ENCODE measurements at places on chromosomes 5 and 9. TPM values are rescaled to one million over a fixed set of nuclear protein-coding genes. Genes with fewer than 3 reads are reported as not detected.

GRCh38 chr5:16926417-16926816 lies 9.7 kb downstream of the MYO10 start:
- no peaks in the 10 kb centered on the region for H3K4me1 ChIP-seq
- DNase-seq: no peak
- H3K27ac ChIP-seq: no peak overlapping the region
- no peak overlapping the region for H3K4me3 ChIP-seq
- no peaks in the 10 kb centered on the region for H3K36me3 ChIP-seq

The ANXA2R gene
- 68.0 TPM for polyA plus RNA-seq

GRCh38 chr9:94853887-94854286 lies 127.4 kb downstream of the AOPEP start:
- DNase-seq: no peak
- no peaks in the 10 kb centered on the region for H3K27me3 ChIP-seq
- no peaks in the 10 kb centered on the region for H3K4me1 ChIP-seq
- H3K36me3 ChIP-seq: no peaks in the 10 kb centered on the region
- no peak overlapping the region for H3K4me3 ChIP-seq

DNA sequence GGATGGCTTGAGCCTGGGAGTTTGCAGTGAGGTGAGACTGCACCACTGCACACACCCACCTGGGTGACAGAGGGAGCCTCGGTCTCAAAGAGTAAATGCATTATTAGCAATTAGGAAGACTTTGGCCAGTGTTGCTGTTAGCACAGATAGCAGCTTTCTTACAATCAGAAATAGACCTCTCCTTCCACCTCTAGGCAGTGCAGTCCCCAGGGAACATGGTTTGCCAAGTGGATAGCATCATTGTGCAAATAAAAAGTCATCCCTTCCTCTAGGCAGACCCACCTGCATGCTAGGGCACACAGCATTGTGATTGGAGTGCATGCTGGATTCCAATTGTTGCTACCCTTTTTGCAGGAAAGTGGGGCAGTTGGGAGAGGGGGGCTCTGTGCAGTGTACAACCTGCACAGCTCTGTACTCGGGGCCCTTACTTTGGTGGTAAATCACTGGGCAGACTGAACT lies 77.9 kb upstream of the KLF9 start:
- no peaks in the 10 kb centered on the region for H3K36me3 ChIP-seq
- no peak for DNase-seq
- H3K4me3 ChIP-seq: no peak overlapping the region
- no peak overlapping the region for H3K27ac ChIP-seq
- H3K4me1 ChIP-seq: no peaks in the 10 kb centered on the region

- H3K4me3 ChIP-seq: no peak overlapping the region
- peak overlapping the region; percentile 93 for H3K27ac ChIP-seq
- H3K27me3 ChIP-seq: no peaks in the 10 kb centered on the region
- H3K4me1 ChIP-seq: peaks cover 68% of the 10 kb centered on the region
These were observed 24.9 kb downstream of the TCF7 start for GRCh38 chr5:134139377-134139851.

- peaks cover 55% of the 10 kb centered on the region for H3K4me1 ChIP-seq
- H3K27me3 ChIP-seq: peaks cover 36% of the 10 kb centered on the region
- H3K36me3 ChIP-seq: no peaks in the 10 kb centered on the region
These were observed 5.1 kb upstream of the RGMB start for GRCh38 chr5:98768160-98768959.

The BTNL8 gene
- 0.33 TPM for polyA plus RNA-seq

DNA sequence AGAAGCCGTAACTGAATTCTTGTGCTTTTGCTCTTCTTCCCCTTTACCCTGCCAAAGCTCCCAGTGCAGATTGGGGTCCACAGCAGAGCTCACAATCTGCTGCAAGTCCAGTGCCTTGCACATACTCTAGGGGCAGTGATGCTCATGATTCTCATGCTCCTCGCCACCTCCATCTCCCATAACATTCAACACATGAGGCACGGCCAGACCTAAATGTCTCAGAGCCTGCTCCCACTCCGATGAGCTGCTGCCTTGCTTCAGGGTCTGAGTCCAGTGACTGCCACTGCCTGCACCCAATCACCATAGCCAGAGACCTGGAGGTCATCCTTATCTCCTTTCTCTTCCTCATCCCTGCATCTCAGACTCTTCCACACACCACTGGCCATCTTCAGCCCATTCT lies 10.5 kb downstream of the CSF1R start:
- no peaks in the 10 kb centered on the region for H3K27me3 ChIP-seq
- DNase-seq: no peak
- H3K36me3 ChIP-seq: no peaks in the 10 kb centered on the region
- H3K4me3 ChIP-seq: no peak overlapping the region
- H3K4me1 ChIP-seq: no peaks in the 10 kb centered on the region

The CRB2 gene
- not detected for polyA plus RNA-seq

DNA sequence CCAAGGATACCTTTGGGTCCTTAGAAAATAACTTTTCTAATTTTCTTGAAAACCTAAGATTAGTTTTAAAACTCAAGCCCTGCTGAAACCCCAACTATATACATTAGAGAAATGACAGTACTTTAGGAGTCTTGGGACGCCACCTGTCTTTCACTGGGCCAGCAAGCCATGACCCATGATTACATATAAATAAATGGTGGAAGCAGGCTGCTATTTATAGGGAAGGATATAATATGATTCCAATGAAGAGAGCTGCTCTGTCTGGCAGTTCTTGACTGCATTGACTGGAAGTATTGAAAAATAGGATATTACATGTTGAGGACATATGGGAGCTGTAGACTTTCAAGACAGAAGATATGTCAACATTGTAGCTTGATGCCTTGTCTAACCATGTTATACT lies 7.3 kb downstream of the JMY start:
- H3K4me3 ChIP-seq: peak overlapping the region; percentile 75
- no peak overlapping the region for H3K27ac ChIP-seq

The CDH9 gene
- not detected for polyA plus RNA-seq

GRCh38 chr9:38523121-38523520 lies 97.3 kb downstream of the ANKRD18A start:
- no peak overlapping the region for H3K4me3 ChIP-seq
- H3K27me3 ChIP-seq: no peaks in the 10 kb centered on the region
- no peak for DNase-seq
- no peak overlapping the region for H3K27ac ChIP-seq

- no peaks in the 10 kb centered on the region for H3K4me1 ChIP-seq
- H3K27me3 ChIP-seq: no peaks in the 10 kb centered on the region
- H3K36me3 ChIP-seq: no peaks in the 10 kb centered on the region
- no peak for DNase-seq
- H3K4me3 ChIP-seq: no peak overlapping the region
These were observed 131.3 kb upstream of the CCDC180 start for GRCh38 chr9:97176206-97176605.

DNA sequence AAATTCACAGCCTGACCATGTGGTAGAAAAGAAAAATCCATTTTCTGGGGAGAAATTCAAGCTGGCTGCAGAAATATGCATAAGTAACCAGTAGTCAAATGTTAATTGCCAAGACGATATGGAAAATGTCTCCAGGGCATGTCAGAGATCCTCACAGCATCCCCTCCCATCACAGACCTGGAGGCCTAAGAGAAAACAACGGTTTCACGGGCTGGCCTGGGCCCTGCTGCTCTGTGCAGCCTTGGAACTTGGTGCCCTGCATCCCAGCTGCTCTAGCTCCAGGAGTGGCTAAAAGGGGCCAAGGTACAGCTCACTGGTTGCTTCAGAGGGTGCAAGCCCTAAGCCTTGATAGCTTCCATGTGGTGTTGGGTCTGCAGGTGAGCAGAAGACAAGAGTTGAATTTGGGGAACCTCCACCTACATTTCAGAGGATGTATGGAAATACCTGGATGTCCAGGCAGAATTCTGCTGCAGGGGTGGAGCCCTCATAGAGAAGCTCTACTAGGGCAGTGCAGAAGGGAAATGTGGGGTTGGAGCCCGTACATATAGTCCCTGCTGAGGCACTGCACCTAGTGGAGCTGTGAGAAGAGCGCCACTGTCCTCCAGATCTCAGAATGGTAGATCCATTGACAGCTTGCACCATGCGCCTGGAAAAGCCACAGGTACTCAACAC lies 49.7 kb downstream of the PTBP3 start:
- no peaks in the 10 kb centered on the region for H3K27me3 ChIP-seq
- H3K36me3 ChIP-seq: peaks cover 29% of the 10 kb centered on the region
- no peak for DNase-seq
- no peaks in the 10 kb centered on the region for H3K4me1 ChIP-seq
- no peak overlapping the region for H3K4me3 ChIP-seq
- no peak overlapping the region for H3K27ac ChIP-seq

Data from CD4-positive, CD25-positive, alpha-beta regulatory T cell (primary cell).